ENCODE measurements at places on chromosomes 6 and 20. TPM values are rescaled to one million over a fixed set of nuclear protein-coding genes. Genes with fewer than 3 reads are reported as not detected.
A peak's percentile ranks its signal among the peaks of the same experiment; 100 is the strongest.

DNA sequence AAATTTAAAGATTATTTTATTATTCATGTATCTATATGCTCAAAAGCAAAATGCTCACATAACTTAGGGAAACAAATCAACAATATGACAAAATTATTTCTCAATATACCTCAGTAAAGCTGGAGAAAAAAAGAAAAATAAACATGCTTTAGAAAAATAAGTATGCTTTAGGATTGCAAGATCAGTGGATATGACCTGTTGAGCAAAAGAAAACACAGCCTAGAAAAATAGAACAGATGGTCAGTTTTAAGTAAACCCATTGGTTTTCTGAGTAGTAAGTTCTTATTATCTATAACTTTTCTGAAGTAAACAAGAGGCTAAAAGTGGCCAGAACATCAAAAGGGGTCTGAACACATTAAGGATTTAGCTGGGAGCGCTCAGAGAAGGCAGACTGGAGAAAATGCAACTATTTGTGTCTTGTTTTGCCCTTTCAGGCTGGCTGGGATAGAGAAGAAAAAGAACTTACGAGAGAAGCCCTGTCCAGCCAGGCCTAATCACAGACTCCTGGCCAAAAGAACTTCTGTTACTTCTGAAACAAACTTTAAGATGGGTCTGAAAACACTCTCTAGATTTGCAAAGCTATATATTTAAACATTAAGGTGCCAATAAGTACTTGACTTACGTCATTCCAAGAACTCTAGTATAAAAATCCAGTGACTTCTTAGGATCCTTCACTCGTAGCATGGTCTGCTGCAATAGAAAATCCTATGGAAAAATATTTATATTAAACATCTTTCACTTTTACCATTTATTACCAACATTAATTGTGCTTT, 16.5 kb downstream of the GLO1 start:
- no peak for DNase-seq

GRCh38 chr6:125868252-125868651, 77.5 kb downstream of the NCOA7 start:
- no peak for DNase-seq

DNA sequence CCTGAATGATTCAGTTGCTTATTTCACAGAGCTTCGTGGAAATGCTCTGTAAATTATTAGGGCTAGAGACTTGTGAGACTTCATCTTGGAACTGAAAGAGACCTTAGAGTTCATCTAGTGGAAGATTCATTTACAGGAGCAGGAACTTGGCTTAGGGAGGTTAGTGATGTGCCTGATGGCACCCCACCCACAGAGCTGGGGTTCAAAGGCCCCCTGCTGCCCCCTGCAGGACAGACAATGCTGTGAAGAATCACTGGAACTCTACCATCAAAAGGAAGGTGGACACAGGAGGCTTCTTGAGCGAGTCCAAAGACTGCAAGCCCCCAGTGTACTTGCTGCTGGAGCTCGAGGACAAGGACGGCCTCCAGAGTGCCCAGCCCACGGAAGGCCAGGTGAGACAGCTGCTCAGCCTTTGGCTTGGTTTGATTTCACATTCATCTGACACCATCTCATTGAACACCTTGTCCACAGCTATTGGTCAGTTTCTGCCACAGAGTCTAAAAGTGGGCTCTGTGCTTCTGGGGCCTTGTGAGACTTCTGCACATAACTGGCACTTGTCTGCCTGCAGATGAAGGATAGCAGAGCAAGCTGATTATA, 25.1 kb downstream of the MYBL2 start:
- peak; percentile 60 for DNase-seq

DNA sequence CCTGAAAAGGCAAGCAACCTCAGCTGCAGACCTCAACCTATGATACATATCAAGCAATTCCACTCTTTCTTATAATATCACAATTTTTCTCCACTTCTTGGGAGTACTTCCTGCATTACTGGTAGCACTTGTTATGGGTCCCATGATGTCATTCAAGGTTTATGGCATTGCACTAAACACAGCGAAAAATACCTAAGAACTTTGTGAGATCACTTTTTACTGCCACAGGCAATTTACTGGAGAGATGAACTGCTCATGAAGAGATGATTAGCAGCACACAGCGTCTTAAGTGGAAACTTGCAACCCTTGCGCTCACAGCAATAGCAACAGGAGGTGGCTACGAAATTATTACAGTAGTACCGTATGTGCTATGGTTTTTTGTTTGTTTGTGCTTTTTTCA, 19.3 kb upstream of the RIMS4 start:
- DNase-seq, result no peak

GRCh38 chr20:36491901-36492617, 49.3 kb upstream of the MYL9 start:
- DNase-seq, result peak; percentile 70

DNA sequence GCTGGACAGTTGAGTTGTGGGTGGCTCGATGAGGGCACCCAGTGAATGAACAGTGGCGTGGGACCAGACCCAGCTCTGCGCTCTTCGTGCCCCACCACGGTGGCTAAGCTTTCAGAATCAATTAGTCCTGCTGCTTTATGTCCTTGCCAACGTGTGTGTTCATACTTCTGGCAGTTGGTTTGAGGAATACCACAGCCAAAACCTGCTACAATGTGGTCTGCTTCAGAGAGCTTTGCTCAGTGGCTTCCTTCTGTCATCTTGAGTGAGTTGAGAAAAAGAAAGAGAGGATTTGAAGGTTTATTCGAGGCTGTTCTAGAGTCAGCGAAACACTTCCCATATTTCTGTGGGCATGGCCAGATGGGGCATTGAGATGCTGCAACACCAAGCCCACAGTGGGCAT, 39.5 kb upstream of the SLC22A2 start:
- DNase-seq, result no peak

- no peak for DNase-seq
These were observed 11.2 kb downstream of the CST5 start for GRCh38 chr20:23868321-23868720.

GRCh38 chr6:91664327-91664959, 1077.6 kb upstream of the MAP3K7 start:
- no peak for DNase-seq

Gene LY6G6D
- not detected for total RNA-seq

- DNase-seq, result peak; percentile 73
These were observed 47.2 kb downstream of the FOXF2 start for GRCh38 chr6:1436334-1437306.

Gene SLC35D3
- not detected for total RNA-seq

Gene THBD
- 18.0 TPM for total RNA-seq

DNA sequence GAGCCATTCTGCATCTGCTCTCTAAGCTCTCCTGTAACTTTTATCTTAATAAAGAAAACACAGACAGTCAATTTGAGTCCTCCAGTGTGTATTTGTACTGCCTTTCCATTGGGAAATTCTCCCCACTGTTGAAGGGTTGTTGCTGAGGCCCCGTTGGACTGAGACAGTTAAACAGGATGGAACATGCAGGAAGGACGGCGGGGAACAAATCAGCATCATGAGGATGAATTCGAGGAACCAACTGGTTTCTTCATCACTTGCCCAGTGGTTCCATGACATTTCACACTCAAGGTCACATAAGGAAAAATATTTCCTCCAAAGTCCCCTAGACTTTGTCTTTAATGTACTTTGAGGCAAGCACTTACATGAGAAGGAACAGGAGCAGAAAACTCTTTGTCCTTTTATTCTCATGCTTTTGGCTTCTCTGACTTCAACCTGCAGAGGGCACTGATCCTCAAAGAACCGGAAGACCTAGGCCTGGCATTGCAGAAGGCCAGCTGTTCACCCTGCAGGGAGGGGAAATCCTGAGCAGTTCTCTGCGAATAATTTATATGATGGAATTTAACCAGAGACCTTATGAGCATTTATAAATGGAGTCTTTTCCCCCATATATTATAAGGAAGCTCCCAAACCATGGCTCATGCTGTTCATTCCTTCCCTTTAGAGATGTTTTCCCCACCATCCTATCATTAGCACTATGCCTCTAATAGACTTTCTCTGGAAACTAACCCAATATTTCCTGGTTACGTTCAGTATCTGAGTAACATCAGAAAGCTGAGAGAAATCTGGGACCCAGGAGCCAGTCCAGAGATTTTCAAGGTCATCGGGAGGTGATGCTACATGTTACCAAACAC, 55.2 kb upstream of the ADGRF1 start:
- peak; percentile 89 for DNase-seq

GRCh38 chr6:127468936-127469335, 9.7 kb upstream of the KIAA0408 start:
- DNase-seq, result no peak

Measured in RPMI7951 (cell line).